ENCODE measurements at places on chromosomes 5 and 9. TPM values are rescaled to one million over a fixed set of nuclear protein-coding genes. Genes with fewer than 3 reads are reported as not detected.

LECT2 gene
- not detected for total RNA-seq

PCDH12 gene
- total RNA-seq, result 0.57 TPM

HMCN2 gene
- 0.28 TPM for total RNA-seq

CCDC152 gene
- 11.2 TPM for total RNA-seq

NRARP gene
- 7.4 TPM for total RNA-seq

NEURL1B gene
- 5.1 TPM for total RNA-seq

SPINK6 gene
- not detected for total RNA-seq

PAPPA gene
- 47.4 TPM for total RNA-seq

SLCO6A1 gene
- not detected for total RNA-seq

DNM1 gene
- 11.8 TPM for total RNA-seq

C5orf58 gene
- not detected for total RNA-seq

TSSK1B gene
- total RNA-seq, result not detected

MARCOL gene
- total RNA-seq, result not detected

ZFP37 gene
- total RNA-seq, result 5.4 TPM

LCN1 gene
- total RNA-seq, result not detected

CFAP90 gene
- not detected for total RNA-seq

SPINK4 gene
- total RNA-seq, result not detected

Measured in A673 (cell line).